ENCODE measurements at places on chromosomes 4 and X.

GRCh38 chr4:163161536-163162205 lies 5.0 kb downstream of the NAF1 start:
- no peak for DNase-seq

DNA sequence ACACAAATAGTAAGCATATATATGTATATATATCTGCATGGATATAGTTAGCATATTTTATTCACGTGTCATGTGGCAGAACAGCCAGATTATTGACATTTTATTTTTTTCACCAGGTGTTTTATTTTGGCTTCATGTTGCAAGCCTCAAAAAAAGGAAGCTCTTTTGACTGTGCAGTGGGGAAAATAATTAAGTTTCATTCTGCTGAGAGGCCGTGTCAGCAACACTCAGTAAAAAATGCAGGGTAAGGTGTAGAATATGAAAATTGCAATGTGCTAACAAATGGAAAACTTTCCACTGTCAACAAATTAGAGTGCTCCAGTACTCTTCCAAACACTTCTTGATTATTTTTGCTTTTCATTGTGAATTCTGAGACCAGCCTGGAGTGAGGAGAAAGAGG lies 511.5 kb downstream of the GLUD2 start:
- no peak for DNase-seq

- no peak for DNase-seq
Observed at GRCh38 chr4:62288808-62289541, 1088.8 kb downstream of the ADGRL3 start.

- DNase-seq = no peak
Observed at GRCh38 chrX:100980608-100981497, 11.3 kb downstream of the ARL13A start.

- no peak for DNase-seq
Observed at GRCh38 chrX:87728459-87728858, 210.9 kb downstream of the KLHL4 start.

DNA sequence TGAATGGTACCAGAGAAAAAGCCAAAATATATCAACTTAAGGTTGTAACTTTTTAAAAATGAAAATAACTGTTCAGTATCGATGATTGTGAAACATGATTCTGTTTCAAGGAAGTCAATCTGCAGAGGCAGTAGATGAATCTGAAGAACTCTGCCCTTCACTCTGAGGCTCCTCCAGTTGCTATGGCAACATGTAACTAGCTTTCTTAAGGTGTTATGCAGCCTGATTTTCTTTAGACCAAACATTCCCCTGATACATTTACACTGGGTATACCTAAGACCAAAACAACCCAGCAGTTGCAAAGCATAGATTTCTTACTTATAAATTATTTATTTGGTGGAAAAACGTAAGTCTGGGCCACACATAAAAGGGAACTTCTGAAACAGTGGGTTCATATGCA lies 133.6 kb upstream of the RASGEF1B start:
- DNase-seq = no peak

GRCh38 chr4:110518889-110519490 lies 43.0 kb downstream of the ENPEP start:
- DNase-seq = no peak

DNA sequence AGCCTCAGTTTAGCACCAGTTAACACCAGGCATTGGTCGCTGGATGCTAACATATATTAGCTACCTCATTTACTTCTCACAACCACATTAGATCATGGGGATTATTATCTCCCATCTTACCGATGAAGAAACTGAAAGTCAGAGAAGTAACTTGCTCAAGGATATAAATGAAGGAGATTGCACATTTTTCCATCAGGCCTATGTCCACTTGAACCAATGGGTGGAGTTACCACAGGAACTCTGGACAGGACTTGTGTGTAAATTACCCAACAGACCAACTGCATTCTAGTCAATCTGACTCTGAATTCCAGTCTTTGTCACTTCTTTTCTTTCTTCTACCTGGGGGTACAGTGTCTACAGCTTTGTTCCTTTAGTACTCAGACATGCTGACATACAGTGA lies 1.8 kb downstream of the LNX1 start:
- no peak for DNase-seq

- DNase-seq = no peak
Observed at GRCh38 chrX:74492720-74493201, 71.5 kb downstream of the SLC16A2 start.

GRCh38 chr4:146654687-146655520 lies 16.2 kb downstream of the POU4F2 start:
- DNase-seq = no peak

GRCh38 chr4:1205586-1206298 lies 33.4 kb upstream of the SPON2 start:
- no peak for DNase-seq

- no peak for DNase-seq
Observed at GRCh38 chrX:136115126-136115903, 32.0 kb upstream of the FHL1 start.

GRCh38 chr4:102387552-102388150 lies 42.4 kb upstream of the SLC39A8 start:
- DNase-seq = no peak

DNA sequence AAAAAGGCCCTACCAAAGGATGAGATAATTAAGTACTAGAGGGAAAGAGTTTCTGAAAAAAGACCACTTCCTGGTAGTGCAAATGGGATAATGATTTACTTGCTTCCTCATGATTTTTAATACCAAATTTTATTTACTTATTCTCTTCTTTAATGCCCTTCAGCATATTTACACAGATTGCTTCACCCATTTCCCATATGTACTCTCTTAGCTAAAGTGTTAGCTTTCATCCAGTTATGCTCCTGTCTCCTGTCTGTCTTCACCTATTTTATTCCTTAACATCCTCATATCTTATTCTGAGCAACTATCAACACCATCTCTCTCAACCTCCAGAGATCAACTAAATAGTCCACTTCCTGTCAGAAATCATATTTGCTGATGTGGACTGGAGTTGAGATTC lies 183.2 kb upstream of the HS3ST1 start:
- DNase-seq = no peak
